ENCODE measurements at places on chromosomes 6 and 20.
A peak's percentile ranks its signal among the peaks of the same experiment; 100 is the strongest.

DNA sequence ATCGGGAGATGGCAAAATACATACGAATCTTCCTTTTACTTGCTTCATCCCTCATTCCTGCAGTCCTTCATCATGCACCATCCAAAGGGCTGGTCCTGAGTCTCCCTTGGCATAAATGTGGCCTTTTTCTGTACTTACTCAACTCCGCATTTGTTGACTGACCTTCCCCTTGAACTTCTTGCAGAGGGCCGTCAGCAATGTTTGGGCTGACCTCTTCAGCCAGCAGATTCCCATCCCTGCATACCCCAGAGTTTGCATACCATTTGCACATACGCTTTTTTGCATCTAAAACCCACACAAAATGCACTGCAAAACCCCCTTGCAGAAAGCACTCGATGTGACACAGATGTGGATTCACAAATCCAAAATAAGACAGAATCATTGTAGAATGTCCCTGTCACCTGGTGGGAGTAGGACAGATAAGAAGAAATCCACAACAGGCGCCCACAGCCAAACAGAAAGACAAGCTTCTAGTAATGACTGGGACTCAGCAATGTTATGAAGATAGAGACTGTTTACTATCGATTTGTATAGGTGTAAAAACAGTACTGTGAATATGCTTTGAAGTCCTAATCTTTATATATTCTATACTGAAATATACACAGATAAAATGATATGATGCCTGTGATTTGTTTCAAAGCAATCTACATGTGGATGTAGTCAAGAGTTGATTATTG is 45.8 kb downstream of the TBC1D7 start:
- DNase-seq = no peak

GRCh38 chr6:13166269-13166668 is 162.1 kb downstream of the TBC1D7 start:
- DNase-seq = no peak

GRCh38 chr6:137688230-137688971 is 178.7 kb upstream of the TNFAIP3 start:
- no peak for DNase-seq

DNA sequence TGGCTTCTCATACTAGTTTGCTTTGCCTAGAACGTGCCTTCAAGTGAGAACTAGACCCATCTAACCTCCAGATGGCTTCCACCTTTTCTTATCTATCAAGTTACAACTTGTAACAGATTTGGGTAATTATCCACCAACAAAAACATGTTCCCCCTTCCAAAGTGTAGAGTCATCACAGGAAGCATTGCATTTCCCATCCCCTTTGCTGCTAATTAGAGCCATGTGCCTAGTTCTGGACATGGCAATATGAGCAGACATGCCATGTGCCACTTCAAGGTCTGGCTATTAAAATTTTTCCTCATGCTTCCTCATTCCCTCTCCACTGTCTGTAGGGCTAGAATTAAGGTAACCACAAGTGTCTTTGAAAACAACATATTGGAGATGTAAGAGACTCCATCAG is 814.4 kb downstream of the TENT5A start:
- no peak for DNase-seq

DNA sequence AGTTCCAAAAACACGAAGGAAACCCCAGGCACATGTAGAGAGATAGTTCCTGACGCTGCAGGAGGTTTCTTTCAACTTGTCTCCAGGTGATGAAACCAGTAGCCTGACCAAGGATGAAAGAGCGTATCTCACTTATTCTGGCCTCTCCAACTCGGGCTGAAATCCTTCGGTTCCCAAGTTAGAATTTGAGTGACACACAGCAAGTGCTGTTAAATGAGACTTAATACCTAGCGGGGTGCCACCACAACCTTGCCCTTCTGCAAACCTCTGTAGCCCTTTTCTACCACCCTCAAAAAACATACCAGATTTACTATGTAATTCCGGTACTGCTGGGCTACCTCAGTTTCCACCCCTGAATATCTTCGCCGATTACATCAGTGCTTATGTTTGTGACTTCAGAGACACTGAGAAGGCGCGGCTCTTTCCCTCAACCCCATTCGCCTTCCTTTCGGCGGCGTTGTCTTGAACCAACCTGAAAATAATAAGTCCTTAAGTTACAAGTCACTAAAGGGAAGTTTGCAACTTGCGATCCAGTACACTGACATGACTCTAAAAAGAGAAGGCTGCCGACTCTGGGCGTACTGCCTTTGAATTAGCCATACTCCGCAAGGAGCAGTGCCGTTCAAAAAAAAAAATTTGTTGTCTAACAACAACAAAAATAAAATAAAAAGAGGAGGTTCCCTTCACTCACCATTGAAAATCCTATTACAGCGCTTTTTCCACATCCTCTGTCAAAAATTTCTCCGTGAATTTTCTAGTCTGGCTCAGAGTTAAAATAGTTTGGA is 194.9 kb upstream of the ZNF184 start:
- DNase-seq = no peak

DNA sequence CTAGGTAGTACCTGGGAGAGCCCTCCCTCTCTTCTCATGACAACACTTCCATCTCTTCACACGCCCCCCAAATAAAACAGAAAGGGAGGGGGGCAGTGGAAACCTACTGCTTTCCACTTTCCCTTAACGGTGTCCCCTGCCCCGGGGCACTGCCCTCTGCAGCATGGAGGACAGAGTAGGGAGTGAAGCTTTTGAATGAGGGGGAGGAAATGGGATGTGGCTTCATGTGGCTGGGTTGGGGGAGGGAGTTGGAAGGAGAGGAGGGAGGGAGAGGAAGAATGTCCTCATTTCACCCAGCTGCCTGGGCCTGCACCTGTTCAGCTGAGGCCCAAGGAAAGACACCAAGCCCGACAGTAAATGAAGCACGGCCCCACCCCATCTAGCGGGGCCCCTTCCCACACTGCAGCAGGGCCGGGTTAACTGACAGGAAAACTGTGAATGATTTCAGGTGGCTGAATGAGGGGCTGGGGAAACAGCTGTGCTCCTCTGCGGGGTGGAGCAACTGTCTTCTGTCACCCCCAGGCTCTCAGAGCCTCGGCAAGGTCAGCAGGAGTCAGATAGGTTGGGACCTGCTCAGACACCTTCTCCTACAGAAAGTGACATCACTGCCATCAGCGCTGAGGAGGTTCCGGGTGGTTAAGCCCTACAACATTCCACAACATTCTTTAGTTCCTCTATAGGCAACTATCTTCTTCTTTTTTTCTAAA is 40.0 kb upstream of the TAF8 start:
- DNase-seq = no peak

- no peak for DNase-seq
Observed at GRCh38 chr6:93784794-93785693, 365.7 kb upstream of the EPHA7 start.

- DNase-seq = no peak
Observed at GRCh38 chr20:24863356-24863755, 85.7 kb upstream of the CST7 start.

DNA sequence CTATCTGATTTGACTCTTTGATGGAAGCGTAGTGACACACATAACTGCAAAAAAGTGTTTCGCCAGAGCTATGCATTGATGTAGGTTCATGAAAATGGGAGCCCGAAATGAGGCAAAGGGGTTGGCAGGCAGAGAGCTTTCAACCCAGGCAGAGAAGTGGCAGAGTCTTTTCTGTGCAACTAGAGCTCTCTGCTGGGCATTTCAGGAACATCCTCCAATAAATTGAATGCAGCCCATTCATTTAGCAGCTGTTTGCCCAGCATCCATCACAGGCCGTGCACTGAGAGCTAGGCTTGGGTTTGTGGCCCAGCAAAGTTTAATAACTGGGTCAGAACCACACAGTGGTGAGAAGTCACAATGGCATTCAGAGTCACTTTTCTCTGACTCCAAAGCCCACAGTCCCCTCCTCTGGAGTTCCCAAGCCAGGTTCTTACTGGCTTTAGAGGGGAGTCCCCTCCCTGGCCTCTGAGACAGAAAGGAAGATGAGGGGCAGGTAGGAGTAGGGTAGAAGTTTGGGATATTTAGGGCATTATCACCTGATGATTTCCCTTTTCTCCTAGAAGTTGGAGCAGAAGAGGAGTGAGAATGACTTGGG is 31.8 kb upstream of the ELMO2 start:
- DNase-seq = peak; percentile 81

DNA sequence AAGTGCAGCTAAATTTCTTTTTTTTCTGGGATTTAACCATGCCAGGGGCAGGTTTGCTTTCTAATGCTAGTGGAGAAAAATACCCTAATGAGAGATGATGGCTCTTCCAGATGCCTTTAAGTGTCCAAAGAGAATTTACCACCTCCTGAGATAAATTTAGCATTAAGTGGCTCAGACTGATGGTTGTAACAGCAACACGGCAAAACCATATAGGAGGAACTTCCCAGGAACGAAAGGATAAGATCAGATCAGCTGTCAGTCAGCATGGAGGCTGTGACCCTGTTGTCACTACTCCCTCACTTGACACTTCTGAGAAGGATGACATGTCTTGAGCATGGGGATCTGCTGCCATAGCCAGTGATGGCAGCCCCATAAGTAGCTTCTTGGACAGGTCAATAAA is 860.0 kb downstream of the QKI start:
- DNase-seq = no peak

- no peak for DNase-seq
Observed at GRCh38 chr6:5946181-5946580, 60.5 kb downstream of the NRN1 start.

DNA sequence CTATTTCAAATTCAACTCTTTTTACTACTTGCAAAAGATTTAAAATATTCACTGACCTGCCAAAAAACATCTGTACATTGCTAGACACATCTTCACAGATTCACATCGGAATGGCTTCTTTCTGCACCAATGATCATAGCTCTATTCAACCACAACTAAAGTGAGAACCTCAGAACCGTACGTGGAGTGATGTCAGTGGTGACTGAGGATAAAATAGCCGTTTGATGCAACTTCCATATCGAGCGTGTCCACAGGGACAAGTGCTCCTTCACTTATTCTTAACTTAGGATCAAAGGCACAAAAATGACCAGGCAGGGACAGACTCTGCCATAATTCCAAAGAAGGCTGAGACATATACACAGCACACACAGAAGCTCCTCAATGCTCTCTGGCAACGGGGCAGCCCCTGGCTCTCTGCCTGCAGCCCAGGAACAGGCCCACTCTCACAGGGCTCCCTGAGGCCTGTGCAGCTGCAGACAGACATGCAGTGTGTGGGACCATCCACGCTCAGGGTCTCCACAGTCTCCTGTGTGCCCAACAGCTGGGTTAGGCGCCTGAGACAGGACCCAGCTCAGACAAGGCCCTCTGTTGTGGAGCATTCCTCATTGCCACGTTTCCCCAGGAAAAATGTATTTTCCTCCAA is 22.8 kb downstream of the FYN start:
- DNase-seq = no peak

GRCh38 chr6:166488076-166488685 is 98.3 kb downstream of the RAMACL start:
- no peak for DNase-seq

GRCh38 chr6:106555767-106556166 is 73.5 kb downstream of the RTN4IP1 start:
- DNase-seq = no peak

- DNase-seq = no peak
Observed at GRCh38 chr6:64926051-64926450, 781.0 kb downstream of the EYS start.

DNA sequence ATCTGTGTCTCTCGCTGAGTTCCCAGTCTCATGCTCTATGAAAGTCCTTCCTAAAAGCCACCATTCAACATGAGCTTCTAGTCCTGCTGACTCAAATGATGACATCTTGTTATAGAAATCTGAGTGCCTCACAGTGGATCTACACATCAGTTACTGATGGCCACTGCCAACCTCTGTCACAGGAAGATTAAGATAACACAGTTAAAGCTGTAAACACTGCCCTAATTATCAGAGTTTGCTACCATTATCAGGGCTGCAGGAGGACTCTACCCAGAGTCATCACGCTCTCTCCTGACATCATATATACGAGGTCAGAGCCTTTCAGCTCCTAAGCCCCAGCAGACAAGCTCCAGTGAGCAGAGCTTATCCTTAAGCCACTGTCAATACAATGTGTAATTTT is 63.2 kb downstream of the HIVEP2 start:
- DNase-seq = no peak

- no peak for DNase-seq
Observed at GRCh38 chr20:14197097-14197496, 140.3 kb downstream of the FLRT3 start.

DNA sequence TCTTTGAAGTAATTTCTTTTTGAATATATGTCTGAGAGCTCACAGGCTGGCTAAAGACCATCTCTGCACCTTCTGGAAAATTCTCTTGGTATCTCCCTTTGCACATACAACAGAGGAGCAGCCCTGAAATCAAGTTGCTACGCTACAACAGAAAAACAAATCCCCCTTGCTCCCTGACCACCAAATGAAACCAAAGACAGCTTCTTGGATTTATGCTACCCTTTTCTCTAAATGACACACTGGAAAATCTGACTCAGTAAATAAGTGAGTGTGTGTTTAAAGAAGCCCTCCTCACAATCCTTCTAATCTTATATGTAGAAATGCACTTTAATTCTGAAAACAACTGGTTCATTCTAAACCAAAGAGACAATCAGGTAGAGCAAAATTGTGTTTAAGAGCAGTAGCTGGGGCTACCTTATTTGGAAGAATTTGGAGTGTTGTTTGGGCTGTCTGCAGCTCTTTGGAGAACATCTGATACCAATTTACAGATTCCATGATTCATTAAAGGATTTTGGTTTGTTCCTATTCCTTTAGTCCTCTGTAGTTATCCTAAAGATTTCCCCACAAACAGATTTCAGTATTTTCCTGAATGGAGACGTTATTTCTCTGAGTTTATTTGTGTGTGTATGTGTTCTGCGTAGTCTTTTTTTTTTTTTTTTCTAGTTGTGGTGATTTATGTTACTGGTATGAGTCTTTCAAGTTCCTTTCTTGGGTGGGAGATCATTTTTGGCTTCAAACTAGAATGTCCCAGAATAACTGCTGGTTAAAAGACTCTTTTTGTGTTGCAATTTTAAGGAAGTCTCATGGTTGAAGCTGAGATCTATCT is 36.4 kb upstream of the UTRN start:
- no peak for DNase-seq

GRCh38 chr6:47254051-47254450 is 55.7 kb downstream of the TNFRSF21 start:
- DNase-seq = no peak

DNA sequence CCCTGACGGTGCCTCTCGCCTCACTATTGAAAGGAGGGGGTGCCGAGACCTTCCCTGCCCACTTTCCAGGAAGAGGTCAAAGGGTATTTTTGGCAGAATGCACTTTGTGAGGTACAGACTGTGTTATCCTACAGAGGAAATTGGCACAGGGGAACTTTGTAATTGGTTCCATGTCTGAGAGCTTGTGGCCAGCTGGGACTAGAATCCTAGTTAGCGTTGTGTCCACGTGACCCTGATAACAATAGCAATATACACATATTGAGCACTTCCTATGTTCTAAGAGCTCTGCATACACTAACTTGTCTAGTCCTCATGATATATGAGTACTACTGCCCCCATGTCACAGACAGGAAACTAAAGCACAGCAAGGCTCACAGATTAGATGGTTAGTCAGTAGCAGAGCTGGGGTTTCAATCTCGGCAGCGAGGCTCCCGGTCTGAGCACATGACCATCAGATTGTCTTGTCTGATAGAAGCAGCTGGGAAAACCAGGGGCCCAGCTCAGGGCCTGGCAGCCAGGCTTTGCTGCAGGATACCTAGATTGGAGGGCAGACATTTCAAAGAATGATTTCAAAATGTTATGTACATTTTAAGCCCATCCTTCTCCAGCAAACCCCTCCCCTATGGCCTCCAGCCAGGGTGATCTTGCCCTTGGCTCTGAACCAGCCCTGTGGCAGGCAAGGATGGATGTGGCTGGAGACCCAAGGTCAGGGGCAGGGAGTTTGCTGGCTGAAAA is 1.4 kb downstream of the MAPK13 start:
- no peak for DNase-seq

Data from D341Med (cell line).